Vagina (tissue), 2 donors: ENCODE measurements at places on chromosomes 5 and 9. TPM values are rescaled to one million over a fixed set of nuclear protein-coding genes. Genes with fewer than 3 reads are reported as not detected.

MBLAC2 gene
- 8.8 TPM for total RNA-seq

- peaks cover 19% of the 10 kb centered on the region for H3K4me1 ChIP-seq
- no peaks in the 10 kb centered on the region for H3K36me3 ChIP-seq
- H3K27me3 ChIP-seq = no peaks in the 10 kb centered on the region
- peak overlapping the region; percentile 57 for H3K27ac ChIP-seq
- H3K4me3 ChIP-seq = peak overlapping the region; percentile 65
Observed at GRCh38 chr5:36744773-36745589, 131.6 kb upstream of the NIPBL start.

- no peaks in the 10 kb centered on the region for H3K27me3 ChIP-seq
- no peak overlapping the region for H3K4me3 ChIP-seq
- H3K36me3 ChIP-seq = no peaks in the 10 kb centered on the region
- no peak overlapping the region for H3K27ac ChIP-seq
- no peaks in the 10 kb centered on the region for H3K4me1 ChIP-seq
Observed at GRCh38 chr9:90855208-90855902, 53.7 kb downstream of the SYK start.

DNA sequence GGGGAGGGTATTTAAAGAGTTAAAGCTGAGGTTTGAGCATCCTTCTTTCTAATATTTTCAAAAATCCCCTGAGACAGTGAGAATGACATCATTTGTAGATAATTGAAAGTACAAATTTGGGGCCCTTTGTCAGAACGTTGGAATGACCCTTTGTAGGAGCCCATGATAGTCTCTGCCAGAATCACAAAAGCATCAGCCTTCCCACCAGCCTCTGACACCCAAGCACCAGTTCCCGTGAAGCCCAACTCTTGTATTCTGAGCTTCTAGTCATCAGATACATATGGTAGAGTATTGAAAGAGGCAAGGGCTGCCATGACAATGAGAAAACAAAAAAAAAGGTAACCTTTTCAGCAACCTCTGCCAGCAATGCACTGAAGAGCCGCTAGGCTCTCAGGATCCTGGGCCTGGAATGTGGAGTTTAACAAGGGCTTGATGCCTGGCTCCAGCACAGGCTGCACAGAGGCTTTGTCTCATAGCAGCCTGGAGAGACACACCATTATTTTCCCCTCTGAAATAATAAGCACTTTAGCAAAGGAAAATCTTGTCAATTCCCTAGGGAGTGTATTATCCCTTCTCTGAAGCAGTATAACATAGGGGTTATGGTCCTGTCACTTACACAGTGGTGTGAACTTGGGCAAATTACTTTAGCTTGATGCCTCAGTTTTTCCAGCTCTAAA is 114.4 kb downstream of the ZNF608 start:
- H3K27me3 ChIP-seq = no peaks in the 10 kb centered on the region
- H3K27ac ChIP-seq = no peak overlapping the region
- peaks cover 14% of the 10 kb centered on the region for H3K4me1 ChIP-seq
- H3K4me3 ChIP-seq = no peak overlapping the region
- H3K36me3 ChIP-seq = no peaks in the 10 kb centered on the region
- DNase-seq = no peak

NRARP gene
- total RNA-seq = 29.5 TPM

- H3K4me1 ChIP-seq = peaks cover 11% of the 10 kb centered on the region
- H3K27ac ChIP-seq = no peak overlapping the region
- no peak for DNase-seq
- H3K36me3 ChIP-seq = no peaks in the 10 kb centered on the region
- no peaks in the 10 kb centered on the region for H3K27me3 ChIP-seq
Observed at GRCh38 chr5:136070486-136071285, 41.9 kb downstream of the TGFBI start.

SAXO1 gene
- total RNA-seq = not detected

GARNL3 gene
- 31.4 TPM for total RNA-seq

GRCh38 chr9:119839888-119840287 is 470.7 kb upstream of the BRINP1 start:
- H3K4me1 ChIP-seq = no peaks in the 10 kb centered on the region
- H3K27me3 ChIP-seq = no peaks in the 10 kb centered on the region
- H3K36me3 ChIP-seq = no peaks in the 10 kb centered on the region
- H3K4me3 ChIP-seq = no peak overlapping the region
- no peak for DNase-seq

GDF9 gene
- not detected for total RNA-seq

GRCh38 chr5:140351609-140352334 is 5.4 kb upstream of the HBEGF start:
- no peak overlapping the region for H3K27ac ChIP-seq
- no peaks in the 10 kb centered on the region for H3K27me3 ChIP-seq
- peaks cover 14% of the 10 kb centered on the region for H3K4me1 ChIP-seq

OSMR gene
- 69.0 TPM for total RNA-seq

GRCh38 chr9:29199975-29200374 is 1626.7 kb upstream of the C9orf72 start:
- no peak overlapping the region for H3K4me3 ChIP-seq
- no peaks in the 10 kb centered on the region for H3K4me1 ChIP-seq
- H3K36me3 ChIP-seq = no peaks in the 10 kb centered on the region
- no peaks in the 10 kb centered on the region for H3K27me3 ChIP-seq
- H3K27ac ChIP-seq = no peak overlapping the region
- no peak for DNase-seq

HMMR gene
- total RNA-seq = 9.3 TPM

PDE6A gene
- 0.25 TPM for total RNA-seq

DNA sequence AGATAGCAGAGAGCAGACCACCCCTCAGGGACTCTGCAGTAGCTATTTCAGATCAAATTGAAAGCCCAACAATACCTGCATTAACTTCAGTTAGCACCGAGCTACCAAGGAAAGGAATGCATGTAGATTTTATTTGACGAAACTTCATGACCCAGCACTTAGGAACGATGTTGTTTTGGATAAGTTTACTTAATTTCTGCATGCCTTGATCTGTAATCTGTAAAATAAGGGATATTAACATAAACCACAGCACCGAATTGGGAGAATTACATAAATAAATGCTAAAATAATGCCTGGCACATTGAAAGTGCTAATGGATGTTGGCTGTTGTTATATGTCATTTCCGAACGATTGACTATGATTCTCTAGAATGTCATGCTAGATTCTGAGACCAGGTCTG is 435.8 kb upstream of the CLINT1 start:
- no peak overlapping the region for H3K27ac ChIP-seq
- H3K4me1 ChIP-seq = no peaks in the 10 kb centered on the region
- no peaks in the 10 kb centered on the region for H3K36me3 ChIP-seq
- H3K4me3 ChIP-seq = no peak overlapping the region
- no peak for DNase-seq
- H3K27me3 ChIP-seq = no peaks in the 10 kb centered on the region

DNA sequence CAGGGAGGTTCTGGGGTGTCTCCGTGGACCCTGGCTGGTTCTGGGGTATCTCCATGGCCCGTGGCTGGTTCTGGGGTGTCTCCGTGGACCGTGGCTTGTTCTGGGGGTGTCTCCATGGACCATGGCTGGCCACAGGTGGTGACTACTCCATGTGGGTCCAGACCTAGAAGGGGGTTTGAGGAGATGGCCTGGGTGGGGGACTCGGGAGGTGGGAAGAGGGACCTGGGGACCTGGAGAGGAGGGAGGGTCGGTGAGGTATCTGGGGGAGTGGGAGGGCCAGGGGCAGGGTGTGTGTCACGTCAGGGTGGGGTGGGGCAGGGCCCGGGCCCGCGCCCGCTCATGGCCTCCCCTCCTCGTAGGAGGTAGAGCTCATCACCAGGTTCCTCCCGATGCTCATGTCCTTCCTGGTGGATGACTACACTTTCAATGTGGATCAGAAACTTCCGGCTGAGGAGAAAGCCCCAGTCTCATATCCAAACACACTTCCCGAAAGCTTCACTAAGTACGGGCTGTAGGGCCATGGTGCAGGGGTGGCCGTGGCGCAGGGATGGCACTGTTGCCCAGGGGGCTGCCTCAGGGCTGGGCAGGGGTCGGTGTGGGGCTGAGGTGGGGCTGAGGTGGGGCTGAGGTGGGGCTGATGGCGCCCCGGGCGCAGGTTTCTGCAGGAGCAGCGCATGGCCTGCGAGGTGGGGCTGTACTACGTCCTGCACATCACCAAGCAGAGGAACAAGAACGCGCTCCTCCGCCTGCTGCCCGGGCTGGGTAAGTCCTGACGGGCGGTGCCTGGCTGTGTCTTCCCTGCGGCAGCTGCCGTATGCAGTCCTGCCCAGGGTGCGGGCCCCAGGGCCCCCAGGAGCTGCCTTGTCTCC is 10.7 kb upstream of the TOR4A start:
- no peak for DNase-seq
- no peaks in the 10 kb centered on the region for H3K27me3 ChIP-seq
- no peak overlapping the region for H3K27ac ChIP-seq

GRCh38 chr9:126307322-126308061 is 19.1 kb upstream of the MVB12B start:
- H3K27me3 ChIP-seq = no peaks in the 10 kb centered on the region
- H3K4me1 ChIP-seq = no peaks in the 10 kb centered on the region
- peak; percentile 37 for DNase-seq
- no peaks in the 10 kb centered on the region for H3K36me3 ChIP-seq
- H3K4me3 ChIP-seq = no peak overlapping the region
- no peak overlapping the region for H3K27ac ChIP-seq

CDKN2B gene
- 67.0 TPM for total RNA-seq

DNA sequence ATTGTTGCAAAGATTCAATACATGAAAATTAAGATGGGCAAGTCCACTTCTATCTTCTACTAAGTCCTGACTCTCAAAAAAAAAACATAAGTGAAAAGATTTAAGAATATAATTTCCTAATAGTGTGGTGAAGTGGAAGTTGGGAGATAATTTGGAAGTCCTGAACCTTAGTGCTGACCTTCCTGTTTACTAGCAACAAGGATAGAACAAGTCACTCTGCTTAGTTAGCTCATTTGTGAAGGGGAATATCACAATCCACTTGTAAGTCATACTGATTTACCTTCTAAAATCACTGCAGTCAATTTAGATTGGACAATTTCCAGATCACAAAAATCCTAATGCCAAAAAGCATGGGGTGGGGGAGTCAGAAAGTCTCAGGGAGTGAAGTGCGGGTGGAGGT is 43.4 kb upstream of the PCSK5 start:
- DNase-seq = no peak
- no peak overlapping the region for H3K27ac ChIP-seq
- no peaks in the 10 kb centered on the region for H3K27me3 ChIP-seq
- H3K4me3 ChIP-seq = no peak overlapping the region
- H3K4me1 ChIP-seq = no peaks in the 10 kb centered on the region
- H3K36me3 ChIP-seq = no peaks in the 10 kb centered on the region

DNA sequence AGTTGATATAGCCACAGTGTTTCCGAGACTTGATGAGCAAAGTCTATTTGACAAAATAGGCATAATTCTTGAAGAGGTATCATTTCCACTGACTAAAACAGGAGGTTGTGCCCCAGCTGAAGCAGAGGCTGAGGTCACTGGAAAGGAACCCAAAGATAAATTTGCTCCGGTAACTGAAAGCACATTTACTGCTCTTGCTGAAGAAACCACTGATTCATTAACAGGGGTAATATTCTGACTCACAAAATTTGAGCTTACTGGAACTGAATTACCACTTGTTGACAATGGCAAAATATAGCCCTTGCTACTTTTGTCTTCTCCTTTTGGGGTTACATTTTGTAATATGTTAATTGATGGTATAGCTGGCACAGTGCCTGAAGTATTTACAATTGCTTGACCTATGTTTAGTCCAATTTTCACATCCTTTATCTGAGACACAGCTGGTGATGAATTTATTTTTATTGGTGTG is 30.2 kb downstream of the MLANA start:
- no peaks in the 10 kb centered on the region for H3K4me1 ChIP-seq
- no peaks in the 10 kb centered on the region for H3K27me3 ChIP-seq
- H3K36me3 ChIP-seq = peaks cover 27% of the 10 kb centered on the region
- no peak for DNase-seq
- H3K4me3 ChIP-seq = no peak overlapping the region

DNA sequence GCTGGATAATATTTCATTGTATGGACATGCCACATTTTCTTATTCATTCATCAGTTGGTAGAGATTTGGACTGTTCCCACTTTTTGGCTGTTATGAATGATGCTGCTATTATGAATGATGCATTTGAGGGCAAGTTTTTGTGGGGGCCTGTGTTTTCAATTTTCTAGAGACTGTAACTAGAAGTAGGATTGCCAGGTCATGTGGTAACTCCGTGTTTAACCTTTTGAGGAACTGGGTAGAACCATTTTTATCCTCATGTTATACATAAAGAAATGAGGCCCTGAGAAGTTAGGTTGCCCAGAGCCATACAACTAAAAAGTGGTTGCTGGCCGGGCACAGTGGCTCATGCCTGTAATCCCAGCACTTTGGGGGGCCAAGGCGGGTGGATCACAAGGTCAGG is 22.4 kb upstream of the STRBP start:
- no peaks in the 10 kb centered on the region for H3K27me3 ChIP-seq
- DNase-seq = no peak
- H3K4me3 ChIP-seq = no peak overlapping the region
- no peak overlapping the region for H3K27ac ChIP-seq
- H3K4me1 ChIP-seq = no peaks in the 10 kb centered on the region

DNA sequence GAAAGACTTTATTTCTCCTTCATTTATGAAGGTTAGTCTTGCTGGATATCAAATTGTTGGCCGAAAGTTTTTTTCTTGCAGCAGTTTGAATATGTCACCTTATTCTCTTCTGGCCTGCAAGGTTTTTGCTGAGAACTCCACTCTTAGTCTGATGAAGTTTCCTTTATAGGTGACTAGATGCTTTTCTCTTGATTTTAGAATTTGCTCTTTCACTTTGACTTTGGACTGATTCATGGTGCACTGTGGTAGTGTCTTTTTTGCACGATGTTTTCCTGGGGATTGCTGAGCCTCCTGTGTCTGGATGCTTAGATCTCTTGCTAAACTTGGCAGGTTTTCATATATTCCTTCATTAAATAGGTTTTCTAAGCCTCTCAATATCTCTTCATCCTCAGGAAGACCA is 12.4 kb downstream of the AHRR start:
- H3K27me3 ChIP-seq = no peaks in the 10 kb centered on the region
- no peaks in the 10 kb centered on the region for H3K4me1 ChIP-seq
- no peak for DNase-seq
- H3K36me3 ChIP-seq = no peaks in the 10 kb centered on the region

TEK gene
- 12.5 TPM for total RNA-seq

DNA sequence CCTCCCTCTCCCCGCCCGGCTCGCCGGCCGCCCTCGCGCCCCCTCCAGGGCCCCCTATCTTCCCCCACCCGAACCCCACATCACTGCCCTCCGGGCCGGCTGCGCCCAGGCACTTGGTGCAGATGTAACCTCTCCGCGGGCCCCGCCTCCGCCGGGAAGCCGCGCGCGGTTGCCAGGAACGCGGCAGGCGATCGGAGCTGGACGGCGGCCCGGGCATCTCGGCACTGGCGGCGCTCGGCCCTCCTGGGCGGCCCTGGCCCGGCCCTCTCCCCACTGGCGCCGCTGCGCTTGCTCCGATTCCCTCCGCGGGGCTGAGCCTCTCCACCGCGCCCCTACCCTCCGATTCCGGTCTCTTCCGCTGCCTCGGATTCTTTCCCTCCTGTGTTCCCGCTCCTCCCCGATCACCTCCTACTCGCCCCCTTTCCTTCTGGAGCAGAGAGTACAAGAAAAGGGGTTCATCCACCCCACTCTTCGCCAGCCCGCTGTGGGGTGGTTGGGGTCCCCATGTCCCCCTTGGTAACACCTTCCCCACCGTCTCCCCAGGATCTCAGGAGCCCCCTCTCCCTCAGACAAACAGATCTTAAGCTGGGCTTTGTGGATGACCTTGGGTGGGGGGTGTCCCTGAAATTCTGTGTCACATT is 70.6 kb downstream of the C9orf50 start:
- peak overlapping the region; percentile 55 for H3K4me3 ChIP-seq
- H3K27me3 ChIP-seq = no peaks in the 10 kb centered on the region
- H3K4me1 ChIP-seq = peaks cover 23% of the 10 kb centered on the region
- DNase-seq = peak; percentile 90
